ENCODE measurements at places on chromosomes 11 and 22.

DNA sequence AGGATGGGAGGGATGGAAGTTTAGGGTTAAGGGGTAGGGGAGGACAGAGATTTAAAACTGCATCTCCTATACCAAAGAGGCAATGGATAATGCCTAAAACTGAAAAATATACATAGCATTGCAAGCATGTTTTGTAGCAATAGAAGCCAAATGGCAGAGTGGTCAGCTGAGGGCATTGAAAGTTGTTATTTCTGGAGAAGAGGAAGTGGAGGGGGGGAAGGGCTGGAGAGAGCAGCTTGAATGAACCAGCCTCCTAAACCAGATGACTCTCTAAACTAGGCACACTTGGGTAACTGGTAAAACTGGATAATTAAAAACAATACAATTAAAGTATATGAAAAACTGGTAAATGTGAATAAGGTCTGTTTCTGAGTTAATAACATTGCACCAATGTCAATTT lies 70.3 kb upstream of the TP53I11 start:
- no peak for DNase-seq

DNA sequence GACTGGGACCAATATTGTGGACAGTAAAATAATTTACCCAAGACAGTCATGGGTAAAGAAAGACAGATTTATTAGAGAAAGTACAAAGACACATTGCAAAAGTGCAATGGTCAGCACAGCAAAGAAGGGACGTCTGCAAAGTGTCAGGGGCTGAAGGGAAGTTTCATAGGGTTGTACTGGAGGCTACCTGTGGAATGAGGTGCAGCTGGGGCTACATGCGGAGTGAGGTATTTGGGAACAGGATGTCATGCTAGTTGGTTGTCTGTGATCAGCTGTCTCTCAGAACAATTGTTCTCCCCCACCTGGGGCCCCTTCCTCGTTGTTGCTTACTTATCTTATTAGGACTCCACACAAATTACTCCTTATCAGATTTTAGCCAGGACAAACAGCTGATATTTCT lies 11.4 kb upstream of the APOL3 start:
- no peak for DNase-seq

DNA sequence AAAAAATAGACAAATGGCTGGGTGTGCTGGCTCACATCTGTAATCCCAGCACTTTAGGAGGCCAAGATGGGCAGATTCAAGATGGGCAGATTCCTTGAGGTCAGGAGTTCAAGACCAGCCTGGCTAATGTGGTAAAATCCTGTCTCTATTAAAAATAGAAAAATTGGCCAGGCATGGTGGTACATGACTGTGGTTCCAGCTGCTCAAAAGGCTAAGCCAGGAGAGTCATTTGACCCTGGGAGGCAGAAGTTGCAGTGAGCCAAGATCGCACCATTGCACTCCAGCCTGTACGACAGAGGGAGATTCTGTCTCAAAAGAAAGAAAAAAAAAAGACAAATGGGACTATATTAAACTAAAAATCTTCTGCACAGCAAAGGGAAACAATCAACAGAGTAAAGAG lies 55.4 kb downstream of the USP35 start:
- DNase-seq: no peak

DNA sequence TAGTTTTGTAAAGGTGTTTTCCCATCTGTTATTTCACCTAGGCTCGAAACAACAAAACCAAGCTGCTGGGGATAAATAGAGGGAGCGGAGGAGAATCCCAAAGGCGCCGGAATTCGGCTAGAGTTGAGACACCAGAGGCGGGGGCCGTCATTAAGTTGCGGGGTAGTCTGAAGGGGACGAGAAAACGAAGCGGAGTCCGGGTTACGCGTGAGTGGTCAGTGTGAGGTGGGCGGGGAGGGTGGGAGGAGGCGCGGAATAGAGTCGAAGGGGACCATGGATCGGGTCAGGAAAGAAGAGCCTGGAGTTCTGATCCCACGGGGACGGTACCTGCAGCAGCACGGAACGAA lies 361 bp downstream of the SRPRA start:
- no peak for DNase-seq

GRCh38 chr11:121536126-121536525 lies 83.4 kb upstream of the SORL1-AS1 start:
- DNase-seq: no peak

GRCh38 chr11:34790620-34791019 lies 125.6 kb downstream of the APIP start:
- DNase-seq: no peak

GRCh38 chr11:59666969-59667368 lies 1.9 kb downstream of the PATL1 start:
- no peak for DNase-seq

DNA sequence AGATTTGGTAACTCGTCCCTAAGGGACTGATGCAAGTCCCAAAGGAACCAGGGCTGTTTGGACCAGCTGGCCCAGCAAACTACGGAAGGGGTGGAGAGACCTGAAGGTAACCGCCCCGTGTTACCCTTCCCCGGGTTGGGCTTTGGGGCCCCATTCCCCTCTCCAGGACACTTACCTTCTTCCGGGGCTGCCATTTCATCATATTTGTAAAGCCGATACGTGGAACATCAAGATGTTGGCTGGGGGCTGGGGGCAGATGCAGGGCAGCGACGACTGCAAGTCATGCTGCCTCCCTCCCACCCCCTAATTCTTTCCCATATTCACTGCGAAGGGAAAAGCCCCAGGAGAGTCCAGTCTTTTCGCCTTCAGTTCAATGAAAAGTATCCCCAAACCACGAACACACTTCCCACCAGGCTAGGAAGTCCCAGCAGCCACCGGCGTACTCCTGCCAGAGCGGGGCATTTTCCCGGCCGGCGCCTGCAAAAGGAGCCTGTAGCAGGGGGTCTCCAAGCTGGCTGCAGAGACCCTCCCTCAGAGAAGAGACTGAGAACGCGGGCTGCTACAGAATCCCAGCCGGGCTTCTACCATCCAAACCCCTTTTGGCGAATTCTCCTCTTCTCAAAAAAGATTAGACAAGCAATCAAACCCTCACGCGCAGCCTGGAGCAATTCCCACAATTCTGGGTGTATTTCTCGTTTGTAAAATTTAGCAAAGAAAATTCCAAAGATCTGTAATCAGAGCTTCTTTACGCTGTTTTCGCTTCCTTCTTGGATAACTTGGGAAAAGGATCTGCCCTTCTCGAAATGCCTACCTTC lies 236.7 kb downstream of the TTC28 start:
- peak; percentile 20 for DNase-seq

DNA sequence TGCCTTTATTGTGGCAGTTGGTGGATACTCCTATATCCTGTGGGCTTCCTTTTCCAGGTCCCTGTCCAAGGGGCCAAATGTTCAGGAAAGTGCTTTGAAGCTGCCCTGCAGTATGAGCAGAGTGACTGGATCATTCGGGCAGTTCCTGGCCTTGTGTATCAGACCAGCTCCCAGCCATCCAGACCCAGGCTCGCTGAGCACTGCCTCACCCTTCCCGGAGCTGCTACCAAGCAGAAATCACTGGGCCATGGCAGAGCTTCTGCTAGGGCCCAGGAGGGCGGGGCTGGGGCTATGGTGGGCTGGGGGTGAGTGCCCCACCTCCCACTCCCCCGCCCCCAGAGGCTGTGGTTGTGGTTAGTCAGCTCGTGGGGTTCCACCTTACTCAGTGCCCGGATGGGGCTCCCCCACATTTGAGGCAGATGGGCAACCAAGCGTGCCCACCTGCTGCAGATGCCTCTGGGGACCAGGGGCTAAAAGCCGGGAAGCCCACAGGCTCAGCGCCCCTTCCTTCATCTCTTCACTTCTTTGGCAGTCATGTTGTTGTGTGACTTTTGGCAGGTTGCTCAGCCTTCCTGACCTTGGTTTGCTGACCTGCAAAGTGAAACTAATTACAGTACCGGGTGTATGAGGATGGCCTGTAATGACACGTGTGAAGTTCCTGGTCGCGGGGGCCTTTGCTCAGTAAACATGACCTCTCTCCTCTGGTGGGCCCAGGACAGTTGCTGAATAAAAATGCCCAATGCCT lies 2.1 kb upstream of the LRRC32 start:
- DNase-seq: peak; percentile 45

GRCh38 chr22:25726241-25726640 lies 15.7 kb upstream of the MYO18B start:
- DNase-seq: no peak

- no peak for DNase-seq
Measured at GRCh38 chr11:116543099-116543498, 229.7 kb downstream of the BUD13 start.

GRCh38 chr22:31241200-31241599 lies 29.1 kb downstream of the LIMK2 start:
- DNase-seq: no peak

- no peak for DNase-seq
Measured at GRCh38 chr11:19429108-19429760, 188.5 kb upstream of the E2F8 start.

DNA sequence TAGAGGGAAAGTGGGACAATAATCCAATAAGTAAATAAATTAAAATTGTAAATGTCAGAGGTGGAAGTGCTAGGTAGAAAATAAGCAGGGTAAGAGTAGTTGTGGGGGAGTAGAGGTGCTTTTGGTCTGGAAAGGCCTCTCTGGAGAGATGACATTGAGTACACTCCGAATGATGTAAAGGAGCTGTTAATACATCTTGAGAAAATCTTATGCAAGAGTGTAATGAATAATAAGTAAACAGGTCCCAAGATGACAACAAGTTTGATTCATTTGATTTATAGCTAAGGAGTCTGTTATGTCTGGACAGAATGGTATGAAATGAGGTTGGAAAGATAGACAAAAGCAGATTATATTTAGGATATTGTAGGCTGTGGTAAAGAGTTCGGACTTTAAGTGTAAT lies 87.5 kb downstream of the TMEM135 start:
- DNase-seq: no peak

- no peak for DNase-seq
Measured at GRCh38 chr22:43279867-43280522, 63.2 kb downstream of the SCUBE1 start.

DNA sequence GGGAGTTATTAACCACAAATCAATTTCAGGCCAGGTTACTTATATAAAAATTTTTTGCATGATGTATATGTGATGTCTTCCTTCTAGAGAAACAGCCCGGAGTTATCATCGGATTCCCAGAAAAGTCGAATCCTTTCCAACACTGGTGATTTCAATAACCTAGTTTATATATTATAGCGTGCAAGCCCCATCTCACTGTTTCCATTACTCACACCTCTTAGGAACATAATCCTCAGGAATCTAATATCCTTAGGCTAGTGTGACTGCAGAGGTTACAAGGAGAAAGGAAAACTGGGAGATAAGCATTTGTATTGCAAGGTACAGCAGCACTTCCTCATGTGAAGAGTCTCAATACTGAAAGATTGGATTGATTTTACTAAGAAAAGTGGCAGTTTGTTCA lies 20.3 kb downstream of the ARHGAP20 start:
- DNase-seq: no peak

- no peak for DNase-seq
Measured at GRCh38 chr11:72624496-72625201, 49.6 kb downstream of the PDE2A start.

DNA sequence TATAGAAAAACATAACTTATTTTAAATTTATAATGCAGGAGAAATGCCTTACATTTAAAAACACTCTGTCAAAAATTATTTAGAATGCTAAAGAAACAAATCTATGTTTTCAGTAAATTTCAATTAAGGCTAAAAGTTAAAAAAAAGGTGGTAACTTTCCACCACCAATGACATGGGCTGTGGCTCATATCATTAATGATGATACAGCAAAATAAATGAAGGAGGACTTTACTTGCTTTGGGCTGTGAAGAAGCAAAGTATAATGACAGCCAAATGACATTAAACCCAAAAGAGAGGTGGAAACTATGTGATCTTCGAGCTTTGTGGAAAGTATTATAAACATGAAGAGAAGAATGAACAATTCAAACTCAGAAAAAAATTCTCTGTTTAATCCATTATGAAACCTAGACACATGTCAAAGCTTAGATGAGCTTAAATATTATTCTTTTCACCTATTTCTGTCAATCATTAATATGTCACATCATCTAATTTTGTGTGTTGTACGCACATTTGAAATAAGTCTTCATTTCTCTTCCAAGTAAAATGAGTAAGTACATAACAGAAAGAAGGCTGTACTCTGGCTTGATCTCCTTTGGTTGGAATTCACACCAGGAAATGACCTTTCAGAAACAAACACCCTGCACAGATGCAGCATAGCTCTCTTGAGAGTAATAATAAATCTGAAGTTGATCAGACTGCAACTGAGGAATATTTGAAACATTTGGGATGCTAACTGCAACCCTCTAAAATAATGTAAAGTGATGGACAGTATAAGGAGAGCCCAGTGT lies 265.8 kb downstream of the TTC28 start:
- DNase-seq: no peak

GRCh38 chr11:465896-466530 lies 15.9 kb downstream of the PTDSS2 start:
- no peak for DNase-seq

GRCh38 chr22:44355716-44356070 lies 42.9 kb upstream of the SHISAL1 start:
- no peak for DNase-seq

DNA sequence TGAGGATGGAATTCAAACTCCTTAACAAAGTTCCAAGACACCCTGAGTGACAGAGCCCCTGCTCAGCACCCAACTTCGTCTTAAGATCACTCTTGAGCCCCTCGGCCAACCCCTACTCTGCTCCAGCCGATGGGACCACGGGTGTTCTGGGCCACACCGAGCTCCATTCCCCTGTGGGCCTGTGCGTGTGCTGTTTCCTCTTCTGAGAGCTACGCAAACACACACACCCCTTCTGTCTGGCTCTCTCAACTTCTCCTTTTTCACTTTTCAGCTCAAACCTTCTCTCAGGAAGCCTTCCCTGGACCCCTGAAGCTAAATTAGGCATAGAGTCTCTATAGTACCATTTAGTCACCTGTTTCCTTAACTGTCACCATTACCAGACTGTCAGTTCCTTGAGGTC lies 37.5 kb upstream of the NNMT start:
- DNase-seq: no peak

DNA sequence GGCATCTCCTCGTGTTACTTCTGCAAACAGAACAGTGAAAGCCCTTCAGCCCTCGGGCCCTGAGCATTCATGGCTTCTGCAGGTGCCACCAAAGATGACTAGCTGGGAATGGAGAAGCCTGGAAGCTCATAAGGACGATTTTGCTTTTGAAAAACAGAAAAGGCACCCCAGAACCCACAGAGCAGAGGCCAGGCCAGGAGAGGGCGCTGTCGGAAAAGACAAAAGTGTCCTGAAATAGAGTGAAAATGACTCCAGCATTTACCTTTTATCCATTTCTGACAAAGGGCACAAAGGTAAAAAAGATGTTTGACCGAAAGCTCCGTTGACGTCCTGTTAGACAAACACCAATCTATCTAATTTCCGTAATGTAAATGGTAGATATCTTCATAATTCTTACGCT lies 37.6 kb downstream of the ZNF195 start:
- peak; percentile 74 for DNase-seq

GRCh38 chr22:29816539-29816938 lies 21.5 kb downstream of the ASCC2 start:
- DNase-seq: no peak

GRCh38 chr11:18321578-18321968 lies 367 bp downstream of the HPS5 start:
- no peak for DNase-seq

DNA sequence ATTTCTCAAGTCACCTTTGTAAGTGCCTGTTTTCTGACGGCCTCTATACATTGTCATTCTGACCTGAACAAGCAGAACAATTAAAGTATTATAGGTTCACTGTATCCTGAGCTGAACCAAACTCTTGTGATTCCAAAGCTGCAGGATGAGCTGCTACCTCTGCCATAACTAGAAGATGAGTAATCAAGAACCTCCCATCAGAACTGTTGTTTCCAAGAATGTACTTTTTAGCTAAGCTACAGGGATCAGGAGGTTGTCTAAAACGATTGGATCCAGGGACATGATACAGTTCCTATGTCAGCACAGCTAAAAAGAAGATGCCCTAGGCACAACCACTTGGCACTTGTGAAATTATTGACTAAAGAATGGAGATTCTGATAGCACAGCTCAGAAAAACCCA lies 288.4 kb upstream of the CCDC90B start:
- no peak for DNase-seq
